Stimulated activated CD4-positive, alpha-beta T cell treated with anti-CD3 and anti-CD28 coated beads, Interleukin-4, amount 100 ng/mL, for 4 hours (primary cell): ENCODE measurements at places on chromosomes 3 and 15.
A peak's percentile ranks its signal among the peaks of the same experiment; 100 is the strongest.

GRCh38 chr3:176262071-176262470, 935.2 kb downstream of the TBL1XR1 start:
- DNase-seq: no peak

GRCh38 chr15:41904541-41905005, 10.7 kb upstream of the SPTBN5 start:
- peak; percentile 58 for DNase-seq

- no peak for DNase-seq
Measured at GRCh38 chr15:93302080-93302765, 213.2 kb upstream of the RGMA start.

- DNase-seq: no peak
Measured at GRCh38 chr3:44412365-44412764, 65.1 kb downstream of the ZNF445 start.

DNA sequence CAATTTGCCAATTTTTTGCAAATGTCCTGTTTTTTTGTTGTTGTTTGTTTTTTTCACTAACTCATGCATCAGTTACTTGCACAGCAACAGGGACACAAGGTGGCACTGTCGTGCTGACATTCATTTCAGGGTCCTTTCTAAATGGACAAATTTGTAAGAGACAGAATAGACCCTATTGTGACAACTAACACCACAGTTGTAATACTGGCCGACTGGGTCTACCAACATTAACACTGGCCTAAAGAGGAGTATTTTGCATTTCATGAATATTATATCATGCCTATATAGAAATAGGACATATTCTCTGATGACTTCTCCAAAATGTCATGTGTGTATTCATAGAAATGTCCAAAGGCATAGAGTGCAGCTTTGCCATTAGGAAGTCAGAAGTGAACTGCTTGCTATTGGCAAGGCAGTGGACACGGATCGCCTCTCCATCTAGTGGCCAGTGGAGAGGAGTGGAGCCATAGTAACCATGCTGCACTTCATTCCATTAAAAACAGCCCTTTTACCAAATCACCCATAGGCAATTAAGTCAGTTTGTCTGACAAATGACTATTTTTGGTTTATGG, 54.8 kb downstream of the ZBTB20 start:
- DNase-seq: peak; percentile 42

DNA sequence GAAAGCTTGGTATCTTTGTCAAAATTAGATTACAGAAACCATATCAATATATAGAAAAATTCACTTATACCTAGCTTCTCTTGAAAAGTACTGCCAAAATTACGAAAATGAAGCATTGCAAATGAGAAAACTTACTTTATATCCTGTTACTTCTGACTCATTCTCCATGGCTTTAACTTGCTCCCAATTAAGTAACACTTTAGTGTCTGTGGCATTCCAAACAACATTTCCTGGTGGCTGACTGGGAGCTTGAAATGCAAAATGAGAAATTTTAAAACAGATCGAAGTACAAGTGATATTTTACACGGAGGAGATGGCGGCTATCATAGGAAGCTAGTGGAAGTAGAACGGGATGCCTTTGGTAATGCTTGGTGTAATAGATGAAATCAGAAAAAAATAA, 347.3 kb downstream of the CNTN3 start:
- no peak for DNase-seq
